ENCODE measurements at places on chromosomes 4 and X.
A peak's percentile ranks its signal among the peaks of the same experiment; 100 is the strongest.

DNA sequence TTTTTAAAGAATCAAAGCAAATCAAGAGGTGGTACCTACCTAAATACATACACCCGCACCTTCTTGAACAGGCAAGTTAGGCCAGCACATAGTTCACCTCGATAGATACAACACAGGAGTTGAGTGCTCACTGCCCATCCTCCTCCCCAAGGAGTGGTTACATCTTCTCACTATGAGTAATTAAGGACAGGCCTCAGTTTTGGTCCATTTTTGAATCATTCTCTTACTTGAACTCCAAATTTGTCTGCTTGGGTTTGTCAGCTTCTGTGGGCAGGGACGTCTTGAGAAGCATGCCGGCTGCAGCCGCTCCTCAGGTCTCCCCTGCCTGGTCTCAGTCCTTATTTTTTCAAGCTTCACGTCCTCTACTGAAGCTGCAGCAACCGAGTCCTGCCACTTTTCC is 190.6 kb upstream of the RBPJ start:
- DNase-seq = no peak
- peaks cover 6% of the 10 kb centered on the region for H3K4me1 ChIP-seq
- H3K36me3 ChIP-seq = no peaks in the 10 kb centered on the region
- no peak overlapping the region for H3K4me3 ChIP-seq
- H3K27ac ChIP-seq = peak overlapping the region; percentile 58

DNA sequence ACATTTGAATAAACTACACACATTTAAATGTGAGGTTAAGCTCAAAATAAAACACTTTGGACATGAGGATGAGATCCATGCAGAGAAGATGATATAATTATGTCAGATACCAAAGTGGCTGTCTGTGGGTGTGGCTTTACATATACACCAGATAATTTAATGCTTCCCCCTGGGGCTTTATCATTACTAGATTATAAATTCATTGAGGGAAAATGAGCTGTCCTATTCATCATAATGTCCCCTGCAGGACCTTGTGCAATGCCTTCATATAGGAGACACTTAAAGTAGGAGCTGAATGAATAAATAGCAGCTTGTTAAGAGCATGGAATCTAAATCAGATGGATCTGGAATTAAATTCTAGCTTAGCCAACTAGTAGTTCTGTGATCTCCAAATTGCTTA is 49.7 kb downstream of the OTC start:
- no peaks in the 10 kb centered on the region for H3K27me3 ChIP-seq
- H3K36me3 ChIP-seq = no peaks in the 10 kb centered on the region
- no peak overlapping the region for H3K4me3 ChIP-seq
- H3K27ac ChIP-seq = no peak overlapping the region
- no peak for DNase-seq

DNA sequence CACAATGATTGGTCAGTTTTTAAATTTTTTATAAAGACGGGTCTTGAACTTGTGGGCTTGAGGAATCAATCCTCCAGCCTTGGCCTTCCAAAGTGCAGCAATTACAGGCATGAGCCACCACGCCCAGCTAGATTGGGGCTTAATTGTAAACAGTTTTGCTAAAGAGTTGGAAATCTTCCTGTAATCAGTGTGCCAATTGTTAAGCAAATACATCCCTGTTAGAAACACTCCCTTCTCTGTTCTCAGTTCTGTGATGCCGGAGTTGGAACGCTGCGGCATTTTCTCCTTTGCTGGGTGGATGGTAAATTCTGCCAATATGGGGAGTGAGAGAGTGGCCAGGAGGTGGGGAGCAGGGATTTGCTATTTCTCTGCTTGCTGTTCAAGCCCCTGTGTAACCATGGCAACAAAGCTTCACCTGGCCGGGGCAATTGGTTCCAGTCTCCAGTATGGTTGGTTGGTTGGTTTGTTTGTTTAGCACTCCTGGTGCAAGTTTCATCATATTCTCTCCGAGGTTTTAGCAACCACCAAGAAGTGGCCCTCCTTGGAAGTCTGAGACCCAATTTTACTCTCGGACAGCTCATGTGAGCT is 3.0 kb upstream of the SPATA4 start:
- H3K4me3 ChIP-seq = no peak overlapping the region
- no peak for DNase-seq
- peaks cover 8% of the 10 kb centered on the region for H3K27me3 ChIP-seq

DNA sequence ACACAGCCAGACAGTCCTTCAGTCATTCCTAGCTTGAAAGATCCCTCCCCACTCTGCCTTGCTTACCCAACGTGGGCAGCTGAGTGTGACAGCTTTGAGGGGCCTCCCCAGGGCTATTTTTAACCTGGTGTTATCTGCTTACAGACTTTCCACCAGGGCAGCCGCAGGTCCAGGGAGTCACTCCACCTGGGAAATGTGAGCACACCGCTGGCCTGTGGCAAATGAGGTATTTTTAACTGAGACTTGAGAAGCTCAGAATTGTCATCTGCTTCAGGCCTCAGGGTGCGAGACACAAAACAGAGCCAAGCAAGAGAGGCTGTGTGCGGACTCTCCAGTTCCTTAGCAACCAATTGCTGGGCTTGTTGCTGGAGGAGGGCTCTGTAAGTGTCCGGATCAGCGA is 13.0 kb downstream of the CORIN start:
- H3K27me3 ChIP-seq = peaks cover 1% of the 10 kb centered on the region
- no peak for DNase-seq
- no peak overlapping the region for H3K27ac ChIP-seq

GRCh38 chr4:142512161-142512560 is 333.9 kb downstream of the INPP4B start:
- H3K4me1 ChIP-seq = no peaks in the 10 kb centered on the region
- H3K36me3 ChIP-seq = no peaks in the 10 kb centered on the region
- no peak overlapping the region for H3K27ac ChIP-seq
- no peak for DNase-seq
- H3K4me3 ChIP-seq = no peak overlapping the region

DNA sequence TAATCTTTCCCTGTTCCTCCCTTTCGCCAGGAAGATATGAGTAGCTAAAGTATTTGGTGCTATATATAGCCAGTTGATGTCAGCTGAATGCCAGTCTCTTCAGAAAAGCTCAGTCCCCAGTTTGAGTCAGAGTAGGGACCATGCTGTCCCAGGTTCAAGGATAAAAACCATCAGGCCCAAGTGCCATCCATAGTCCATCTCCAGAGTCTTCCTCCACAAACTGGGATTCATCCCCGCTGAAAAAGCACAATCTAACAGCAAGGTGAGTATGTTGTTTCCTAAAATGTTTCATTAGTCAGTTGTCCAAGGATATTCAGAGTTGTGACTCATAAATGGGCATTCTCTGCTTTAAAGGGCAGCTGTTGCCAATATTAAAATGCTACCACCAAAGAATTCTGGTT is at the start of gene MYOZ2:
Gene MYOZ2 (plus strand): TSS at position 112 of the 401 bp plus-strand sequence. CDS start 694 bp downstream, outside the sequence.
- H3K4me1 ChIP-seq = peaks cover 19% of the 10 kb centered on the region
- no peak within 1 kb of the TSS for H3K27ac ChIP-seq
- H3K4me3 ChIP-seq = no peak within 1 kb of the TSS
- no peak for DNase-seq

DNA sequence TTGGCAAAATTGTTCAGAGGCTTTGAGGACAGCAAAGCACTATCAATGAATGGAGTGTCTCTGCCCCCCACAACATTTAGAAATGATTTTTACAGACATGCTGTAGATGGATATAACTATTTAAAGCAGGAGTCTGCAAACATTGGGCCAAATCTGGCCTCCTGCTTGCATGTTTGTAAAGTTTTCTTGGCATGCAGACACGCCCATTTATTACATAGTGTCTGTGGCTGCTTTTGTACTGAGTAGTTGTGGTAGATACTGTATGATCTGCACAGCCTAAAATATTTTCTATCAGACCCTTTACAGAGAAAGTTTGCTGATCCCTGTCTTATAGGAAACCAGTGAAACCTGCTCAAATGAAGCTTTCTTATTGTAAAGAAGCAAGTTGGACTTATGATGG is 45.5 kb upstream of the PHEX start:
- H3K27me3 ChIP-seq = no peaks in the 10 kb centered on the region
- peaks cover 3% of the 10 kb centered on the region for H3K36me3 ChIP-seq
- H3K27ac ChIP-seq = no peak overlapping the region

- H3K36me3 ChIP-seq = no peaks in the 10 kb centered on the region
- DNase-seq = no peak
- peak overlapping the region; percentile 59 for H3K4me3 ChIP-seq
- H3K27ac ChIP-seq = no peak overlapping the region
Observed at GRCh38 chr4:83536362-83537272, 709 bp downstream of the GPAT3 start.

DNA sequence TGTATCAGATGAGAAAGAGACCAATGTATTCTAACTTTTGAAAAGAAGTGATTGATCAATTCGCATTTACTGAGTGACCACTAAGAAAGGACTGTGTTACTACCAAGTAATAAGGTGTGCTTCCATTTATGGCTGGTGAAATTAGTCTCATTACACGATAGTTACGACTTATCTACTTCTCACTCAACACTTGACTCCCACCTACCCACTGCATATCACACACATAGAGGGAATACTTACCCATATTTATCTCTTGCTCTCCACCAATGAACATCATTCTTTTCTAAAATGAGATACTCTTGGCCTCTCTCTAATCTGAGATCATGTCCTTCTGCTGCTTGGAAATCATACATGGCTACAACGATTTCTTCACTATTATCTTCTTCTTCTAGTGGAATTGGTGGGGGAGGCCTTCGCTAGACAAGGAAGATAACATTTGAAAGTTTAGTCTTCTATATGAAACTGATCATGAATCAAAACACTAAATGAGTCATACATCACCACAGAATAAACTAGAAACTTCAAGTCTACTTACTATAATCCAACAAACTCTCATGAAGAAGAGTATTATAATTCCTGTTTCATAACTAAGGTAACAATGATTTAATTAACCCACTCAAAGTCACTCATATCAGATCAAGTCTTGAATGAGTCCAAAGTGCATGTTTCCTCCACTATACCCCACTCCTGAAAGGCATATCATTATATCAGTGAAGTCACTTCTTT is 33.7 kb upstream of the TXK start:
- no peak overlapping the region for H3K27ac ChIP-seq
- no peaks in the 10 kb centered on the region for H3K4me1 ChIP-seq
- H3K27me3 ChIP-seq = no peaks in the 10 kb centered on the region
- H3K36me3 ChIP-seq = no peaks in the 10 kb centered on the region
- H3K4me3 ChIP-seq = no peak overlapping the region

DNA sequence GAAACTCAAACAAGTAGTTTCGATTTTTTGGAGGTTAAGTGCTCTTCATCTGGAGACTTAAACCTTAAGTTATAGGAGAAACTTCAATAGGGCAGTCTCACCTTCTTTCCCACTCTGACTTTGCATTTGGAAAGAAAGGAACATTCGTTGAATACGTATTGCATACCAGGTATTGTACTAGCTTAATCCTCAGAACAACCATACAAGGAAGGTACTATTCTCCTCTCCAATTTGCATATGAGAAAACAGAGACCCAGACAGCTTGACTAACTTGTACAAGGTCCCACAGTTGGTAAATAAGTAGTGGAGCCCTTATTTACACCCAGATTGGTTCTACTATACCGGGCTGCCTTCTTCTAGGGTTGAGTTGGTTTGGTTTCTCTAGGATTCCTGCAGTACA is 32.6 kb downstream of the AMOT start:
- no peaks in the 10 kb centered on the region for H3K4me1 ChIP-seq
- DNase-seq = no peak
- no peaks in the 10 kb centered on the region for H3K36me3 ChIP-seq
- no peak overlapping the region for H3K27ac ChIP-seq
- no peak overlapping the region for H3K4me3 ChIP-seq

DNA sequence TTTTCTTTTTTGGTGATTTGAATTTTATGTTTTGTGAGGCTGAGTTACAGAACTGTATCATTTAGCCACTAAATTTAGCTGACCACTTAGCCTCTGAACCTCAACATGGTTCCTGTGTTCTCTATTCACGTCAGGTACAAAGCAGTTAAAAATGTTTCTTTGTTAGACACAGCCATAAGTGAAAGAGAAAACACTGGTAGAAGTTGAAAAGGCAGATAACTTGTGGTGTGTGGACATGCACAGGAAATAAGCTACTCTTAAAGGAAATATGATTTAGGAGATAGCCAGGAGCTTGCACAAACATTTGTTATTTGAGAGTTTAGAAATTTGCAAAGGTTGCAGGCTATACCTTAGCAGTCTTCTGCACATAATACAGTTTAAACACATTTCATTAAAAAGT is 171.0 kb upstream of the RPS6KA3 start:
- peak overlapping the region; percentile 34 for H3K27ac ChIP-seq
- peak overlapping the region; percentile 62 for H3K4me3 ChIP-seq
- peak; percentile 67 for DNase-seq
- H3K4me1 ChIP-seq = peaks cover 35% of the 10 kb centered on the region
- H3K27me3 ChIP-seq = no peaks in the 10 kb centered on the region

DNA sequence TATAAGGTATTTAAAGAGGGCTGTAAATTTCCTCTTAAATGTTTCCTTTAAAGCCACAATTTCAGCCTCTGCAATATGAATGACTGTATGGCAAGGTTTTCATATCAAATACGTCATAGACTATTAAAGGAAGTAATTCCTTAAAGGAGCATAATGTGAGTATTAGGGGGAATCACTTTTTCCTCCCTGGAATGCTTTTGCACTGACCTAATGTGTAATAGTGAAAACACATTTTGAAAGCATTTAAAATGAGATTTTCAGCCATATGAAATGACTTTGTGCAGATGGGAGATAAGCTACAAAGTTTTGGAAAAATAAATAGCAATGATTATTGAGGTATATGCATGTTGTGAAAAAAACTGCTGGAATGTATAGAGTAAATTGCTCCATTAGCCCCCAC is 17.6 kb downstream of the SLIT2 start:
- H3K4me3 ChIP-seq = no peak overlapping the region
- H3K27ac ChIP-seq = no peak overlapping the region
- no peaks in the 10 kb centered on the region for H3K36me3 ChIP-seq

GRCh38 chrX:68424719-68425118 is 8.6 kb downstream of the OPHN1 start:
- no peaks in the 10 kb centered on the region for H3K27me3 ChIP-seq
- H3K36me3 ChIP-seq = no peaks in the 10 kb centered on the region
- H3K4me1 ChIP-seq = no peaks in the 10 kb centered on the region
- no peak overlapping the region for H3K27ac ChIP-seq
- no peak for DNase-seq
- no peak overlapping the region for H3K4me3 ChIP-seq

GRCh38 chrX:115900425-115900824 is 270.1 kb upstream of the AGTR2 start:
- no peak overlapping the region for H3K4me3 ChIP-seq
- no peak for DNase-seq
- H3K27ac ChIP-seq = no peak overlapping the region
- H3K36me3 ChIP-seq = no peaks in the 10 kb centered on the region
- H3K27me3 ChIP-seq = no peaks in the 10 kb centered on the region
- H3K4me1 ChIP-seq = no peaks in the 10 kb centered on the region
